ENCODE measurements at places on chromosomes 6 and 20.

- no peak for DNase-seq
Measured at GRCh38 chr6:12229332-12229731, 60.8 kb upstream of the EDN1 start.

GRCh38 chr6:7166410-7167293 lies 58.9 kb downstream of the RREB1 start:
- no peak for DNase-seq

DNA sequence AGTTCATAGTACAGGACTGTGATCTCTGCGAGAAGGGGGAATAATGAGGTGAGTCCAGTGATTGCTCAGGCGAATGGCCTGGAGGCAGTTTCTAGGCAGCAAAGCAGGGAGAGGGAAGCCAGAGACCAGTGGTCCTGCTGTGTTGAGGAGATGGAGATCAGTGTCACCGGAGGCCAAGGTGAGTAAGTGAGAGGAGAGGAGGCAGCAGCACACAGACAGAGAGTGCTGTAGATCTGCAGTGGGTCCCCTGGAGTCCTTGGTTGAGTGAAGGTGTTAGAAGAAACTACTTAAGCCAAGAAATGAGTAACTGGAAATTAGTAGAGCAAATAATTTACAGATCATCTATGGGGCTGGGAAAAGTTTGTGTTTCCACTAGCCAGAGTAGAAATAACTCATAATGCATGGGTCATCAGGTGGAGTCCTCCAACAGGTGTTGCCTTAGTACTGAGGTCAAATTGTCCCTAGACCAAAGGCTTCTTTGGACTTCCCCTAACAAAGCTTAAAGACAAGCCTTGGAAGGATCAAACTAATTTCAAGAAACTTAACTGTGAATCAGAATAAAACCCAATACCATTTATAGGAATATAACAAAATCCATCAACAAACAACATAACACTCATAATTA lies 13.6 kb downstream of the HEBP2 start:
- no peak for DNase-seq

DNA sequence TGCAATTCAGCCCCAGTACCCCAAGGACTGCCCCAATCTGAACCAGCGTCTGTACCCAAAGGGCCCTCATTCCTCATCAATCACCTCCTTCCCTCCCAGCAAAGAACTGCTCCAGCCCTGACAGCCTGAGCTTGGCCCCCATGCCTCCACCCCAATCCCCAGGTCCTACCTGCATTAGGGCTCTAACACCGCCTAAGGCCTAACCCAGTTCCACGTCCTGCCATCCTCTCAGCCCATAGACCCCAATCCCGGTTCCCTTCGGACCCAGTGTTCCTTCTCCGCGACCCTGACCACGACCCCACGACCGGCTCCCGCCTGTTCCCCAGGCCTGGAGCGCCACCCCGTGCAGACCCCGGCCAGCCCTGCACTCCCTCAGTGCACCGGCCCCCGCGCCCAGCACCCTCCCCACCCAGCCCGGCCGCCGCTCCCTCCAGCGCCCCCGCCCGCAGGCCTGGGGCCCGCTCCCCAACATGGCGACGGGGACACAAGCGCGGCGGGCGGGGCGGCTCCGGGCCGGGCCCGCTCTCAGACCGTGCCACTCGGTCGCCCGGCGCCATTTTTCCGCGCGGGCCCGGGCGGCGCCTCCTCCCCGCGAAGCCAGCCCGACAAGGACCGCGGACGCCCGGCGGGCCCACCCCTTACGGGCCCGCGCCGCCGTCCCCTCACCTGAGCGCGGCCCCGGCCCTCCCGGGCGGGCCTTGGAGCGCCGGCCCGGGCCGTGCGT lies 483 bp downstream of the NCOA6 start:
- peak; percentile 66 for DNase-seq

DNA sequence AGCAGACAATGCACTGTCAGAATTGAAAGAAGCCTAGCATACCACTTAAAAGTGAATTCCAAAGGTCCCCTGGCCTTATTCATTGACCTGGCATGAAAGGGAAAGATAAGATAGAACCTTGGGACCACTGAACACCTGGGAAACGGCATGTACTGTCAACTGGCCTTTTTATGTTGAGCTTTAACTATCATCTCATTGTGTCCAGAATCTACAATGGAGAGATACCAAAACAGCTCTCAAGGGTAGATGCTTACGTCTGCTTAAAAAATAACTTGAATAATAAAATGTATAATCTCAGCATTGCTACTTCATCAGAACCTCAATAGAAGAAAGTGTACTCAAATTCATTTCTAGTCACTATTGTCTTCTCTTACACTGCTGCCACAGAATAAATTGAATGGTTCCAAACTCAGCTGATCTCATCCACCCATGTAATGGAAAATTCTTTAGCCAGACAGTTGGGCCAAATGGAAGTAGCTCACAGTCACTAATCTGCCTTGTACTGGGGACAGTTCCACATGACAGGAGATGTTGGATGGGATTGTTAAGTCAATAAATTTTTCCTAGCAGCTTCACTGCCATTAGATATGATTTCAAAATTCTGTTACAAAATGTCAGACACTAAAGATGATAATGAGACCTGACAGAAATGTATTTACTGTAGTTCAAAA lies 93.8 kb downstream of the MLIP start:
- DNase-seq = no peak

- no peak for DNase-seq
Measured at GRCh38 chr20:19252451-19253120, 40.1 kb downstream of the SLC24A3 start.

GRCh38 chr6:105898286-105898685 lies 187.8 kb upstream of the PRDM1 start:
- DNase-seq = no peak

DNA sequence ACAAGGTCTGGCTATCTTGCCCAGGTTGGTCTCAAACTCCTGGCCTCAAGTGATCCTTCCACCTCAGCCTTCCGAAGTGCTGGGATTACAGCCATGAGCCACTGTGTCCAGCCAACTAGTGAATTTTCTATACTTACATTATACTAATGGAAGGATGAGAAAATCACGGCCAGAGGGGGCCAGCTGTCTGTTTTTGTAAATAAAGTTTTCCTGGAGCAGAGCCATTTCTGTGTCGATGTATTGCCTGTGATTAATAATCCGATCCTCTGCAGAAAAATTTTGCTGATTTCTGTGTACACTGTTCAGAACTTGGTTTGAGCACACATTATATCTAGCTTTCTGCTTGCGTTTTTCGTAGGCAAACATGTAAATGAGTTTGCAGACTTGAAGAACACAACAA lies 28.8 kb downstream of the PTPRT start:
- DNase-seq = no peak

- no peak for DNase-seq
Measured at GRCh38 chr20:5825130-5825719, 75.0 kb downstream of the SHLD1 start.

GRCh38 chr6:70527071-70527737 lies 39.5 kb upstream of the SDHAF4 start:
- DNase-seq = no peak

DNA sequence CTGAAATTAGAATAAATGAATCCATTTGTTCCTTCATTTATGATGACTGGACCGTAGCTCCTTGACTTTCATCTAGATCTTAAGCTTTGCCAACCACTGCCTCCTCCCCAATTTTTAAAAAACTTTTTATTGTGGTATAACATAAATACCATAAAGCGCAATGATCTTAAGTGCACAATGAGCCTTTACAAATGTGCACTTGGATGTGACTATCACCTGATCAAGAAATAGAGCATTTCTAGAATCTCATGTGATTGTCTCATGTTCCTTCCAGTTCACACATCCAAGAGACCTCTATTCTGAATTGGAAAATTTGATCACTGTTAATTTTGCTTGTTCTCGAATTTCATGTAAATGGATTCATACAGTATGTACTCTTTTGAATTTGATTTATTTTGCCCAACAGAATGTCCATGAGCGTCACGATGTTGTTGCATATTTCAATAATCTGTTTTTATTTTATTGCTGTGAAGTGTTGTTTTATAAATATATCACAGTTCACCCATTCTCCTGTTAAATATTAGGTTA lies 442.2 kb downstream of the CDKAL1 start:
- no peak for DNase-seq

GRCh38 chr20:39903806-39904465 lies 785.1 kb downstream of the MAFB start:
- no peak for DNase-seq

DNA sequence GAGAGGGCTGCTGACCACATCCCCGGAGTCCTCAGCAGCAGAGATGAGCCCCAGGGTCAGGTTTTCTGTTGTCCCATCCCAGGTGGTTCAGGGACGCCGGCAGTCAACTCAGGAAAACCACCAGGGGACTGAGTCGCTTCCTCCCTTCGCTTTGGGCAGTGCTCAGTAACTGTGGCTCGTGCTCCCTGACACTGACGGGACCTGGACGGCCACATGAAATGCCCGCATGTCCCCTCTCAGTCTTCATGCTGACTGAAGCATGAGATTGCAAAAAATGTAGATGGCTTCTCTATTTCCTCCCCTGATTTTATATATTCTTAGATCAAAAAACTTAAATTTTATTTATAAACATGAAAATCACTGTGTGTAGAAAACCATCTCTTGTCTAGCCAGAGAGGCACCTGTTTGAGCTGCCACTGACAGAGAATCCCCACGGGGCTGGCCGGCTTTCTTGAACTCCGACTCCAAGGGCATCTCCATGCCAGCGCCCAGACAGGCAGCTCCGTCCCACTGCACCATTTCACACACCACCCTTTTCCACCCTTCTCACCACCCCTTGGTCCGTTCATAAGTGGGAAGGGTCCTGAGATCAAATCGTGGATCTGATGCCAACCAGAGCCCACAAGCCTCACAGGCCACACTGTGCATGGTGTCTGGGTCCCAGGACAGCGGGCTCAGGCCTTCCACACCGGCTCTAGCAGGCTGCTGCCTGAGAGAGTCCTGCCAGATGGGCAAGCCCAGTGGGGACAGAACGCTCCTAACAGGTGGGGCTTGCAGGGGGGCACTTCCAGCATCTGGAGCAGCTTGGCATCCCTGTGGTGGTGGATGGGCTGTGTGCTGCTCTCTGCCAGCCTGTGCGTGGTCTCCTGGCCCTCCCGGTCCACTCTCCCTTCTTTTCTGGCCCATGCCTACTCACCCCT lies 98.2 kb downstream of the SMOC2 start:
- DNase-seq = no peak

- no peak for DNase-seq
Measured at GRCh38 chr20:17867131-17867925, 101.3 kb downstream of the SNX5 start.

DNA sequence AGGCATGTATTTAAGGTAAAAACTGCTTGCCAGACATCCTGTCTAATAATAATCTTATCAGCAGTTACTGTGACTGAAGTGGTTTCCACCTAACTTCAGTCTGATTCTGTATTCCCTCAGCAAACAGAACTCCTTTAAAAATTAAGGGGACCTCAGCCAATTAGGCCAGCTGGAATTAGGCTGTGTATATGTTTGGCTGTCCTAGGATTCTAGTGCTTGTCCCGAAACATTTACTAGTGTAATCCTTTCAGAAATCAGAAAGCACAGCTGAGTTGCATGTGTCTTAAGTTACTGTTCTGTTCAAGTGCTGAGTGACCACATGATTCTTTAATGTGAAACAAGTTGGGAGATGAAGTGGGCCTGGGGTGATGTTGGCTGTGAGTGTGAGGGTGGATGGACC lies 120.9 kb upstream of the SUPT3H start:
- DNase-seq = no peak

DNA sequence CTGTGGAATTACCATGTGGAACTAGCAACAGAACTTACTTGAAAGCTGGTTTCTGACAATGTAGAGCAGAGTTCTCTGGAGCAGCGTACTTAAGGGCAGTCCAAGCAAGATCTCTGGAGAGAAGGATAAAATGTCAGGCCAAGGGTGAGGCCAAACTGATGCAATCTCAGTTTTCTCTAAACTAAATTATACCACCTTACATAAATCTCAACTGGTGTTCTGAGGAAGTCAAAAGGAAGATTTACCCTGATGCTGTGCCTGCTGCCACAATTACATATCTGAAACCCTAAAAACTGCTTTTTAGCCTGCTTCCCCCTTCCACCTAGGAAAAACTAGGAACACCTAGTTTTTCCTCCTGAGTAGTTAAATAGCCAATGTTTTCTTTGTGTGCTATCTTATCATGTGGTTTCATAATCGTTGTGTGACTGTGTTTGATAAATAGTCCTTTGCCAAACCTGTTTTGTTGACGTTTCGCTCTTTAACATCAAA lies 28.1 kb downstream of the NCOA7 start:
- DNase-seq = no peak

GRCh38 chr20:1536893-1537730 lies 20.4 kb downstream of the SIRPD start:
- DNase-seq = no peak

DNA sequence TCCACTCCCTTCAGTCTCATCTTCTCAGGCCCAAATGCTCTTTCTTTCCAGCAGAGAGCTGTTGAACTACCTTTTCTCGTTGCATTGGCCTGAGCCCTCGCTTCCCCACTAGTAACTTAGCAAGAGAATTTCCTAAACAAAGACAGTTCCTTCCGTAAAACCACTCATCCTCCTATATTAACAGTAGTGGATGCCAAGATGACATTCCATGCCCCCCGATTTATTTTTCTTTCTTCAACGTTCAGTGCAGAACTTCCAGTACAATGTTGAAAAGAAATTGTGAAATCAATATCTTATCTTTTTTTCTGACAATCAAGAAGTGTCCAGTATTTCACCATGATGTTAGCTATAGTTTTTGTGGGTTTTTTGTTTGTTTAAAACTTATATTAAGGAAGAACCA lies 45.8 kb downstream of the SOX4 start:
- no peak for DNase-seq

DNA sequence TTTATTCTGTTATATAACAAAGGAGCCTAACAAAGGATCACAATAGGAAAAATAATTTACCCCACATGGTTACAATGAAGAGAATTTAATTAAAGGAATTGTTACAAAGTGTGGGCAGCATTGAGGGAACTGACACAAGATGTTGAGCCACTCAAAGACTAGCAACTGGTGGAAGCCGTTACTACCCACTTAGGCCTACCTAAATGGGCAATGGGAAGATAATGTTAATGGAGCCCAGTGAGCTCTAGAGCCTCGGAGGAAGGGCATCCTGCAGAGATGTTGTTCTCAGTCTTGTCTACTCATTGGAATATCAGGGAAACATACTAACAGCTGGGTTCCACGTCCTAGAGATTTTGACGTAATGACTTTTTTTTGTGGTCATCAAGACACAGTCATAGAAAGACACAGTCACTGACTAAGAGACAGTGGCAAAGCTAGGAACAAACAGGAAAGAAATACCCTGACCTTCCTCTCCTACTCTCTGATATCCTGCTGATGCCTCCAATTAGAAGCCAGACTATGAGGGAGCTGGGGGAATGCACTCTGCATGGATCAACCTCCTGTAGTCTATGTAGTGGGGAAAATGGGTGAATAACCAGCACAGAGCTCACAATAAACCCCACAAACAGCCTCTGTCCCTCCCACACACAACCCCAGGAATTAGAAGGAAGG lies 523.8 kb upstream of the FLRT3 start:
- DNase-seq = no peak

GRCh38 chr6:113744861-113745260 lies 112.3 kb upstream of the MARCKS start:
- no peak for DNase-seq

All from central memory CD4-positive, alpha-beta T cell (primary cell).